Common myeloid progenitor, CD34-positive (primary cell): ENCODE measurements at places on chromosomes 4 and X.

DNA sequence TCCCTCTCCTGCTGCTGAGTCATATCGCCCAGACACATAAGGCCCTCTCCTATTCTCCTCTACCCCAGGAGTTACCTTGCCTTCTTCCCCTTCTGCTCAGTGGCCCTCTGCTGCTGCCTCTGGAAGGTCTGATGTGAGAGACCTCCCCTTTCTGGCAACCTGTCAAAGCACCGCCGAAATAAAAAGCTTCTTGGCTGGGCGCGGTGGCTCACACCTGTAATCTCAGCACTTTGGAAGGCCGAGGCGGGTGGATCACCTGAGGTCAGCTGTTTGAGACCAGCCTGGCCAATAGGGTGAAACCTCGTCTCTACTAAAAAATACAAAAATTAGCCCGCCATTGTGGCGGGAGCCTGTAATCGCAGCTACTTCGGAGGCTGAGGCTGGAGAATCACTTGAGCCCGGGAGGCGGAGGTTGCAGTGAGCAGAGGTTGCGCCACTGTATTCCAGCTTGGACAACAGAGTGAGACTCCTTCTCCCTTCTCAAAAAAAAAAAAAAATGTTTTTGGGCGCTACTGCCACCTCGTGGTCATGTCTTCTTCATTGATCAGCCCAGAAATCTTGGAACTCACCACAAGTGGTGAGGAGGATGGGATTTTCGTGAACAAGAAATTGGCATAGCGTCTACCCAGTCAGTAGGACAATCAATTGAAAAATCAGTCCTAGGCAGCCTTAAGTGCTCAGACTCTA is 8.6 kb upstream of the ZXDA start:
- DNase-seq, result peak; percentile 56

DNA sequence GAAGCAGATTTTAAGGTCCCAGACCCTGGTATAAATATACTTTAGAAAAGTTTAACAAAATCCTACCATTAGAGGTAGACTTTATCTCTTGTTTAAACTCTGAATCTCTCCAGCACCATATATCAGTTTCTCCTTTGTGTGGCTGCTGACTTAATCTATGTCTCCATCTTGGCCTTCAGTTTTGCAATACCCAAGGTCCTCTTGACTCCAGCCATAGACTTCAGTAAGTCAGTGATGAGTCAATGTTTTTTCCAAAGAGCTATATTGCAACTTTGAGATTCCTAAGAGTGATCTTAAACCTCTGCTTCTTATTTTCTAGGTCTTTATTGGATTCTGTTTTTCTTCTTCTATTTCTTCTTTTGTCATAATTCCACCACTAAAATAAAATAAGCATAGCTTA is 50.8 kb upstream of the ADGRL3 start:
- no peak for DNase-seq

DNA sequence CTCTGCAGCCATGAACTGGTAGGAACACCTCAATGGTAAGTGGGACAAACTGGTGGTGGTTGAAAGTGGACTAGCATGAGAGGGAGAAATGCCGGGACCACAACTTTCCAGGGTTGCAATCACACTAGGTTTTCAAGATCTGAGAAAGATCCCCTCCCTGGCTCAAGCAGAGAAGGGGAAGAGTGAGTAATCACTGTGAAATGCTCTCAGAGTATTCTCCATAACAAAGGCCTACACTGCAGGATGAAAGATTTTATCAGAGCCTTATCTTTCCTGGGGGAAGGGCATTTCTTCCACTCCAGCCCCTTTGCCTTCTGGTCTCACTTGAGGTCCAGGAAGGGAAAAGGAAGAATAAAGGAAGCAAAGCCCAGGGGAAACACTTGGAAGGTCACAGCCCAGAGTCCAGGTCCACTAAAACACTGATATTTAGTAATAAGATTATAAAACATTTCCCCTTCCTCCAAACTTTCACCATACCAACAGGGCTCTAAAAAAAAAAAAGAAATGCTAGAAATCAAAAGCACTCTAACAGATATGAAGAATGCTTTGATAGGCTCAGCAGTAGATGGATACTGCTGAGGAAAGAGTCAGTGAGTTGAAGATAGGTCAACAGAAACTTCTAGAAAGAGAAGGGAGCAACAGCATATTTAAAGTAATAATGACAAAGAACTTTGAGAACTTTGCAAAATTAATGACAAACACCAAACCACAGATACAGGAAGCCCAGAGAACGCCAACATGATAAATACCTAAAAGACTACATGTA is 95.9 kb downstream of the WDFY3 start:
- DNase-seq, result no peak

DNA sequence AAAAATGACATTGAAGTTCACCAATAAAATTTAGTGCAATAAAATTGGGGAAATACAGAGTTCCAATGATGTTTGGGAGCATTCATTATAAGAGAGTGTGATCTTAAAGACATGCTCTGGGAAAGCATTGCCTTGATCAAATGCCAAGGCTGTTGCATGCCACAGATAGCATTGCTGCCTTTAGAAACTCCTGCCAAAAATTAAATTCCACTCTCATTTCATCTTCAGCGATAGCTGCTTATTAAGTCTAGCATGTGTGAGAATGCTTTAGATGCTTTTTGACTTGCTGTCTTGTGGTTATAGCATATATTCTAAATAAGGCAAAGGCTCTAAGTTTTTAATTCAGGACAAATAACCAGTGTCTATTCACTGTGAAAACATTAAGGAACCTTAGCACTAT is 49.3 kb downstream of the NPNT start:
- DNase-seq, result no peak

DNA sequence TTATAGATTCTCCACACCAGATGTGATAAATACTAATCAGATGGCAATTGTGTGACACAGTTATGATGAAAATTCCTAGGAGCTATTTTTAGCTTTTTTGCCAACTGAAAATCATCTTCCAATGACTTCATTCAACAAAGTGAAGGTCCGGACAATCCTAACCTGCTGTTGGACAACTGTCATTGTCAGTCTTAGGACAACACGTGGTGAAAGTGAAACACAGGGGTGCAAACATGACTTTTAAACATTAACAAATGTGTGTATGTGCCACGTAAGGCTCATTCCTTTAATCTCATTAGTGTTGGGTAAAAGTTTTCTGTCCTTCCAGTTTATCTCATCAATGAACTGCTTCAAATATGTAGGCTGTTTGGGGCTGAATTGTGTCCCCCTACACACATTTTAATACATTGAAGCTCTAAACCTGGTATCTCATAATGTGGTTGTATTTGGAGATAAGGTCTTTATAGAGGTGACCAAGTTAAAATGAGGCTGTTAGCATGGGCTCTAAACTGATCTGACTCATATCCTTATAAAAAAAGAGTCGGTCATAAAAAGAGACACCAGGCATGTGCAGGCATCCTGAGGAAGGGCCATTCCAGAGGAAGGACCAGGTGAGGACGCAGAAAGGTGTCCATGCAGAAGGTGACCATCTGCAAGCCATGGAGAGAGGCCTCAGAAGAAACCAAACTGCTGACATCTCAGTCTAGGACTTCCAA is 41.2 kb upstream of the SMAD1 start:
- DNase-seq, result no peak

GRCh38 chrX:144592036-144592435 is 655.3 kb upstream of the SPANXN1 start:
- no peak for DNase-seq
